Activated B cell treated with CpG ODN at 0.5 μM for 24 hours (primary cell): ENCODE measurements at places on chromosomes 2 and 18. TPM values are rescaled to one million over a fixed set of nuclear protein-coding genes. Genes with fewer than 3 reads are reported as not detected.

DNA sequence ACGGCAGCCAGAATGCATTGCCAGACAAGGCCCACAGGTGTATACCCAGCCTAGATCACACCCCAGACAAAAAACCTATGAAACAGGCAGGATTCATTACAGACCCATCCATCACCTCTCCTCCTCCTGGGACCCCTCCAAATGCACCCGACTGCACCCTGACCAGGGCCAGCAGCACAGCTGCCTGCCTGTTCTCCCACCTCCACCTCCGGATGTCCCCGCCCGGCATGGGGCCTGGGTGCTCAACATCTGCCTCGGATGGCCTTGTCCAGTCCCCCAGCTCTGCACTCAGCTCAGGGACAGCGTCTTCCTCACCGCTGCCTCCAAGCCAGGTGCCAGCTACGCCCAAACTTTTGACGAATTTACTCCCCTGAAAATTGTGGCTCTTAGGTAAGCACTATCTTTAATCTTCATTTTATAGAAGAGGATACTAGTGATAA lies 91.1 kb downstream of the TPO start:
- no peak for DNase-seq

GRCh38 chr2:33890686-33891085 lies 291.6 kb upstream of the FAM98A start:
- no peak for DNase-seq

- no peak for DNase-seq
These were observed 523.2 kb downstream of the TNS1 start for GRCh38 chr2:217479566-217479965.

DNA sequence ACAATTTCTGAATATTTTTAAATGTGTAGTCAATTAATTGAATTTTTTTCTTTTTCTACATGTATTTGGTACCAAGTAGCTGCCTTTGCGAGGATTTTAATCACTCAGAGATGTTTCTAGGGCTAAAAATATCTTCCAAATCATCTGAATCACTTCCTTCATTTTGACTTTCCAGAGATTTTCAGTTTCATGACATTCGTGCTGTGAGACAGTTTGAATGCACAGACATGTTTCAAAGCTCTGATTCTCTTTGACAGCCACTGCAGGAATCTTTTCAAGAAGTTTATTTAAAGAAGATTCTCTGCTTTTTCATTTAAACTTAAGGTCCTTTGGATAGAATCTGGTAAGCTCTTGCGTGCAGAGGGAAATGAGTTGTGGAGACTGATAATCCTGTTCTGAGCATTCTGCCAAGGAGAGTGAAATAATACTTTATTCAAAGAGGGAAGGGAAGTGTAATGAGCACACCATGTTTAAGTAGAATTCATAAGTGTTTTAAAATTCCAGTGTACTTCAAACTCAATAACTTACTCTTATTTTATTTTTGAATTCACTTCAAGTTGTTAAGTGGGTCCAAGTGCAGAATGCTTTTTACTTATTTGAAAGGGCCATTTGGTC lies 9.7 kb downstream of the CYBRD1 start:
- DNase-seq, result no peak

Gene L3MBTL4
- 10.6 and 12.3 TPM in 2 replicates for total RNA-seq

Gene NEU4
- 0.10 and 0.31 TPM in 2 replicates for total RNA-seq

DNA sequence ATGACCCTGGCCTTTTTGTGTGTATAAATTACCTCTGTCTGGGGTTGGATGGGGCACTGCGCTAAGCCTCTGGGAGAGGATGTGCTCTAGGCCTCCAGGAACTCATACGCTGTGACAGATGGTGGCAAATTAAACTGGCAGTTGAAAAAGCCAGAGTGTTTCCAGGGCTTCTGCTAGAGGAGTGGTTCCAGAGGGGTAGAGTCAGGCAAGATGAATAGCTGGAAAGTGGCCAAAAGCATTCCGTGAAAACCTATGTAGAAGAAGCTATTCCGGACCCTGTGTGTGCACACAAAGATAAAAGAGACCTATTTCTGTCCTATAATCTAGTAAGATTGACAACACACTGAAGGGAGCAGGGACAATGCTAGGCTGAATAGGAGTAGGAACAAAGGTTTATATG lies 84.8 kb downstream of the ACTR3 start:
- no peak for DNase-seq

GRCh38 chr18:26386441-26386840 lies 160.2 kb downstream of the TAF4B start:
- no peak for DNase-seq

DNA sequence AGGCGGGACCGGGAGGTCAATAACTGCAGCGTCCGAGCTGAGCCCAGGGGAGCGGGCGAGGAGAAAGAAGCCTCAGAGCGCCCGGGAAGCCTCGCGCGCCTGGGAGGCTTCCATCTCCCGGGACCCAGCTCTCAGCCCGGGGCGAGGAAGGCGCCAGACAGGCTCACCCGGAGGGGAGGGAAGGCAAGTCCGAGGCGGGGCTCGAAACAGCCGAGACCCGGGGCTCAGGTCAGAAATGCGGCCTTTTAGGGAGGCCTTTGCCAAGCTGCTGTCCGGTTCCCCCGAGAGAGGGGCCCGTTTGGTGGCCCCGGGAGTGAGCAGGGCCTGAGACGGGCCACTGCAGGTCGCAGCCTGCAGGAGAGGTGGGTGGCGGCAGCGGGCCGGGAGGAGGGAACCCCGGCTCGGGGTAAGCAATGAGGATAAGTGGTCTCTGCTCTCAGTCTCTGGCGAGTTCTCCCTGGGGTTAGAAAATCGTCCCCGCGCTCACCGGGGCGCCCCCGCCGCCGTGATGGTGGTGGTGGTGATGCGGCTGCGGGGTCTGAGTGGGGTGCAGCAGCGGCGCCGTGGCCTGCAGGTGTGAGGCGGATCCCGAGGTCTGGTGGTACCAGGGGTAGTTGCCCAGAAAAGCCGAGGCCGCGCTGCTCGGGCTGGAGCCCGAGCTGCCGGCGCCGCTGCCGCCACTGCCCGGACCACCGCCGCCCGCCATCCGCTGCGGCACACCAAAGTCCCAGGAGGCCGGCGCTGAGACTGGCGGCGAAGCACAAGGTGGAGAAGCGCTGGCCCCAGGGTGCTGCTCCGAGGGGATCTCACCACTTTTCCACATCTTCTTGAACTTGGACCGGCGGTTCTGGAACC lies 2.4 kb downstream of the DLX2 start:
- DNase-seq, result no peak

DNA sequence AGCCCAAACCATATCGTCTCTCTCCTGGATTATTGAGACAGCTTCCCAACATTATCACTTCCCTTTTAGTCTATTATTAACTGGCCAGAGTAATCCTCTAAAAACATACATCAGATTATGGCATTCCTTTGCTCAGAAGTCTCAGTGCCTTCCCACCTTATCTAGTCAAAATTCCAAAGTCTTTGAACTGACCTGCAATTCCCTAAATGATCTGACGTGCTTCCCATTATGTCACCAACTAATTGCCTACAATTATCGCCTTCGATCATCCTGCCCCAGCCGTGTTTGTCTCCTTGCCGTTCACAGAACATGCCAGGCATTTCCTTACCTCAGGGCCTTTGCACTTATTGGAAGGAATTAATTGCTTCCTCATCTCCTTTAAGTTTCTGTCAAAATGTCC lies 332.4 kb downstream of the IRS1 start:
- no peak for DNase-seq

- DNase-seq, result no peak
These were observed 381.2 kb upstream of the MC4R start for GRCh38 chr18:60753753-60754152.

DNA sequence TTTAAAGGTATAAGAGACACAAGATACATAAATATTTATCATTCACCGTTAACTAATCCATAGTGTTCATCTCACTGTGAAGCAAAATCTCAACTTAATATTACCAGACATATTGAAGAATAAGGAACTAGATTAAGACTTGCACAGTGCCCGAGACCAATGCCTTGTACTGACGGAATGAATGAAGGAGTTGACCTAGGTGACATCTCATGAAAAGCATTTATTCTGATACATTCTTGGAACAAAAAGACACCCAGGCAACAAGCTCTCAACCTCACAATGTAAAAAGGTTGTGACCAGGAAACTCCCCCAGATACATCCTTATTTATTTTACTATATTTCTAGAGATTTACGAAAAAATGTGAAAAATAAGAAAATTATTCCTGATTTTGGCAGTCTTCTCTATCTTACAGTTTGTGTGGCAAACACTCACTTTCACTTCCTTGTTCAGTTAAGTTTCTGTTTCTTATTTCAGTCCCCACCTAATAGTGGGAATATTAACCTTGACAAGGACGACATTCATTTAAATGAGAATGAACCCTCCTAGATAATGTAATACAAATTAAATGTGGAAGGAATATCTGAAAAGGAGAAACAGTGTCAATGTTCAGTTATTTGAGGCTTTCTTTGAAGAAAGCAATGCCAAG lies 28.4 kb downstream of the M1AP start:
- no peak for DNase-seq

- DNase-seq, result no peak
These were observed 464.1 kb downstream of the PLCL1 start for GRCh38 chr2:198268519-198268918.

DNA sequence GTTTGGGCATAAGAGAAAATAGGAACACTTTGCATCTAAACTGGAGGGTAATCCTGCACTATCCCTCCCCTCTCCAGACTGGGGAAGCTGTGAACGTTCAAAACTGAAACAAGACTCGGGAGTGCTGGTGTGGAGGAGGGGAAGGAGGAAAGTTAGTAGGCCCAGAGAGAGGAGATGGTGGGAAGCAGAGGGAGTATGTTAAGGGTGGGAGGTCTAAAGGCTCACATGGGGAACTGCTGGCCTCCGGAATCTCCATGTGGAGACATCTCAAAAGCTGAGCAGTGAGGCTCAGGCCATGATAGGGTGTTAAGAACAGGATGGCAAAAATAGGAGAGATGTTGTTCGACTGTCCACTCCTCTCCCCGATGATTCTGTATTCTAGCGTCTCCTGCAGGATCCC lies 47.9 kb downstream of the ADD2 start:
- DNase-seq, result no peak

DNA sequence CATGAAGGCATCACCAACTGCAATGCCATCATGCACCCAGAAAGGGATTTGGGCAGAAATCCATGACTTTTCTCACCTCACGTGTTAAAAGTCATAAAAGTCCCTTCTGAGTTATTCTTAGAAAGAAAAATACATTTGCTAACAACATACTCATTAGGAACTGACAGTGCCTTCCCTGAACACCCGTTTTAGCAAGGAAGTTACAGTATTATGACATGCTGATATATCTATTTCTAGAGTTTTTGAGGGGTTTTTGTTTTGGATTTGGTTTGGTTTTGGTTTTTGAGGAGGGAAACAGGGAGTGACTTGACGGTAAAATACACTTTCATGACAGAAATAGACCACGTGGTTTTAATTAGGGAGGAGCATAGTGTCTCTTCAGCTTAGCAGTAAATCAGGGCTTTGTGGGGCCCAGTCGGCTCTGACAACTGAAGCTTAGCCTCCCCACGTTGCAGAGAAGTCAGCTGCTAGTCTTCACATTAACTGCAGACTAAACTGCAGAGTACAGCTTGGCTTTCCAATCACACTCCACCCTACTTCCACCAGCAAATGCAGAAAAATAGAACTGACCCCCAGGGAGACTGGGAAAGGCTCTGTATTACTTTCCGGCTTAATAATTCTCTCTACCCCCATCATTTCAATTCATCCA lies 141.4 kb downstream of the FAM124B start:
- no peak for DNase-seq

DNA sequence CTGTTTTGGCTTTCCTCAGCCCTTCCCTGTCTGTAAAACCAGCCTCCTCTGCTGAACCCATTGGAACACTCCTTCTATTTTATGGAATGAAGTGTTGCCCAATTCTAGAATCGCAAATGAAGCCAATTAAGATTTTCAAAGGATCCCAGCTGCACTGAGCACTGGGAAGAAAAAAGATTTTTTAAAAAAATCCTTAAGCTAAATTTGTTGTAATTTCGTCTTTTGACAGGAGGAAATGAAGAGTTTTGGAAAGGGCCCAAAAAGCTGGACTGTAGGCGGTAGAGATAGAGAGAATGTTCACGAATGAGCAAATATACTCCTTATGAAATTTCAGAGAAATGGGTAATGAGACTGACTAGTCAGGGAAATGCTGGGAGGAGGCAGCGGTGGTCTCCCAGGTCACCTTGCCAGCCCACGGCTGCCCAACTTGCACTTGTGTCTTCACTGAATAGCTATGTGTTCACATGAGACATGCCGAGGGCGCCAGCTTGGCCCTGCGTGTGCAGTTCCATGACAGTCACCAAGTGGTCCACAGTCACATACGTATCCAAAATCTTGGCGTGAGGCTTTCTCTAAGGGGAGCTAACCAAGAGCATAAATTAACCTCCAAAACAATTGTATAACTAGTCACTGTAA lies 69.9 kb downstream of the SGPP2 start:
- DNase-seq, result no peak

Gene CHRNG
- not detected in 2 replicates for total RNA-seq

GRCh38 chr18:31695989-31696388 lies 11.6 kb upstream of the B4GALT6 start:
- DNase-seq, result no peak

DNA sequence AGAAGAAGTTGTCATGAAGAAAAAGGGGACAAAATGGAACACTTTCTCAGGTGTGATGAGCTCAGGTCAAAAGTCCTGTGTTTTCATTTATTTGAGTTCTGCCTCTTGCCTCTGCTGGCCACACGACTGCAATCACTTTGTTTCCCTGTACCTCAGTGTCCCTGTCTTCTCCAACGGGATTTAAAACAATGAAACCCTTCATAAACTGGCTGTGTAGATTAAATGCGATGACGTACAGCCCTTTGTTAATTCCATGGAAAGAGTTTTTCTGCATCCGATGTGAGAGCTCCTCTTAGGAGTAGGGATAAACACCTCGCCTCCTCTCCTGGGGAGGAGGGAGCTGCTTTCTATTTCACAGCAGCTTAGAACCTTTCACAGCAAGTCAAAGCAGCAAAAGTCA lies 51.5 kb upstream of the CNGA3 start:
- no peak for DNase-seq

GRCh38 chr18:77081390-77081778 lies 51.2 kb downstream of the MBP start:
- no peak for DNase-seq

GRCh38 chr2:200340508-200341224 lies 34.2 kb downstream of the SPATS2L start:
- DNase-seq, result no peak

DNA sequence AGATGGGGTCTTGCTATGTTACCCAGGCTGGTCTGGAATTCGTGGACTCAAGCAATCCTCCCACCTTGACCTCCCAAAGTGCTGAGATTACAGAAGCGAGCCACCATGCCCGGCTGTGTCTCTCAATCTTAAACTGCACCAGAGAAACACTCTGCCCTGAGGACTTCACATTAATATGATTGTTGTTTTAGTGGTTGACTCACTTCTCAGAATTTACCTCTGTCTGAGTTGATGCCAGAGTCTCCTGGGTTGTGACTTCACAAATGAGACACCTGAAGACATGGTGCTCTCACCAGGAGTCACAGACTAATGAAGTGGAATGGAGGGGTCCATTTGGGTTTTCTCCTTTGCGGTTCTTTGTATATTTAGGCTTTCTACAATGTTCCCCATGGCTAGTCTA lies 61.0 kb upstream of the TGIF1 start:
- DNase-seq, result no peak

Gene IL36A
- not detected in 2 replicates for total RNA-seq

GRCh38 chr18:50716902-50717301 lies 102.9 kb downstream of the MRO start:
- no peak for DNase-seq
